ENCODE measurements at places on chromosomes 4 and X.
A peak's percentile ranks its signal among the peaks of the same experiment; 100 is the strongest.

GRCh38 chrX:58051346-58051745, 141.1 kb upstream of the ZXDA start:
- DNase-seq, result no peak

GRCh38 chrX:23668335-23668734, 1.0 kb downstream of the PRDX4 start:
- no peak for DNase-seq

- DNase-seq, result peak; percentile 19
Observed at GRCh38 chr4:139798456-139798855, 132.8 kb downstream of the MGST2 start.

GRCh38 chr4:182893047-182893446, 24.1 kb downstream of the DCTD start:
- DNase-seq, result no peak

DNA sequence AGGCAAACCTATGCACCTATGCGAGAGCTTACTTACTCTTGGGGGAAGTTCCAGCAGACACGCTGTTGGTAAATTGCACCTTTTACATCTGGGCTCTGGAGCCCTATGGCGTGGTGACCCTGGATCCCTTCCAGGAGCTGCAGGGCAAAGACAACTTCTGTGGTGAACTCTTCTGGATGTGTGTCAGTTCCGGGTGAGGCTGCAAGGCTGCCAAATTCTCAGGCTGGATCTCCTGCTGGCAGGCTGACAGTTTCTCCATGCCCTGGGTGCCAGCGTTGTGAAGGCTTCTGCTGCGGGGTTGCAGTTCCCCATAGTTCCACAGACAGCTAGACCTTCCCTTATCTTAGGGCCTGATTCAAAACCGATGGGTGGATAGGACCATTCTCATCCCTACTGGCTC, 37.9 kb downstream of the RAP2C start:
- no peak for DNase-seq

DNA sequence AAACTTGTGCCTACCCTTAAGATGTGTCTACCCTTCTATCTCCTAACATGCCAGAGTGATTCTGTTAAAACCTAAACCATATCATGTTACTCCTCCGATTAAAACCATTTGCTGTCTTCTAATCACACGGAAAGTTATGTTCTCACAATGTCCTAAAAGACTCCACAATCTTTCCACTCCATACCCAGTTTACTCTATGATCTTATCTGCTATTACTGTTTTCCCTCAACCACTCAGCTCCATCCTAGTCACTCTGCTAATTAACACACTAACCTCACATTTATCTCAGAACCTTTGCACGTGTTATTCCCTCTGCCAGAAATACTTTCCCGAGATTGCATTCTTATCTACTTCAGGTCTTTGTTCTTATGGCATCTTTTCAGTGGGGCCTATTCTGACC, 47.6 kb upstream of the UPRT start:
- no peak for DNase-seq

- DNase-seq, result no peak
Observed at GRCh38 chrX:120575379-120576114, 14.8 kb upstream of the CUL4B start.

DNA sequence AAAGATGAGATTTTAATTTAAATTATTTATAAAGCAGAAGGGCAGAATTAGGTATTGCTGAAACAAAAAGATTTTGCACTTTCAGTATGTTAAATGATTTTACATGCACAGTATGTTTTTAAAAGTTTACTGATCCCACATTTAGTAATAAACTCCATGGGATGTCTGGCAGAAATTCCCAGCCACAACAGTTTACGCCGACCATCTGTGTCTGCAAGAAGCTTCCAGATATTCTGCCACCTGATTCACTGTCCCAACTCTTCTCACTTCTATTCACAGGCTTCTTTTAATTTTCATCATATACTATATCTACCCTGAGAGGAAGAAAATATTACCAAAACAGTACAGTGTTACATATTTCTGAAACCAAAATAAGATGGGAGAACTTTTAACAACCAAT, 115.8 kb upstream of the IQCM start:
- no peak for DNase-seq

GRCh38 chr4:8618421-8618820, 25.9 kb downstream of the CPZ start:
- no peak for DNase-seq

GRCh38 chrX:15202454-15203177, 67.3 kb downstream of the ASB9 start:
- peak; percentile 71 for DNase-seq

DNA sequence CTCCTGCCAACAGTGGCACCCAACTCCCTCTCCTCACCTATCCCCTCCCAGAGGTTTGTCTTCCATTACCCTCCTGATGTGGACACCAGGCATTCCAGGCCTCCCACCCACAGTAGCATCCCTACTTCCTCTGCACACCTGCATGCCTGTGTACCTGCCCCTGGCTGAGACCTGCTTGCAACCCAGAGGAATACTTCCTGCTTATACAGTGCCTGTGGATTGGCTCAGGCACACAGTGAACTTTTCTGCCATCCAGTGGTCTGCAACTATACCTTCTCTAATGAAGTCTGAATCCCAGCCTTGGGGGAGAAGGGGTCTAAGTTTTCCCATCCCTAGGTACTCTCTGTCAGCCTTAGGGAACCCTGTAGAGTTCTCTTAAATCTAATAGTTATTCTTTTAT, 169.9 kb downstream of the IQCM start:
- DNase-seq, result no peak

GRCh38 chr4:157964463-157964862, 208.4 kb downstream of the GASK1B start:
- DNase-seq, result no peak

DNA sequence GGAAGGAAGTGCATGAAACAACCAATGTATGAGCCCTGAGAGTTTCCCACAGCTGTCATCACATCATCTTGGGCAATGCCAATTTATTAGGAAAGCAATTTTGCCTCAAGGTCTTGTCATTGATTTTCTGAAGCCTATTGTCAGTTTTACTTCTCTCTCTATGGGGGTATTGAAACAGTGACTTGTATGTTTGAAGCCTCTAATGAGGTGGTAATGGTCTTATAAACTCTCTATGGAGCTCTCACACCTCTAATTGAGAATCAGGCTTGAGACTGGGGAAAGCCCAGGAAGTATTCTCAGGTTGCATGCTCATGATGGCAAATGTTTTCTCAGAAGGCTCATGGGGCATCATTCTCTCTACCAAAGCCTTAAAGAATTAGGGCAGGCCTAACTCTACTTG, 308.2 kb upstream of the EMCN start:
- DNase-seq, result no peak

DNA sequence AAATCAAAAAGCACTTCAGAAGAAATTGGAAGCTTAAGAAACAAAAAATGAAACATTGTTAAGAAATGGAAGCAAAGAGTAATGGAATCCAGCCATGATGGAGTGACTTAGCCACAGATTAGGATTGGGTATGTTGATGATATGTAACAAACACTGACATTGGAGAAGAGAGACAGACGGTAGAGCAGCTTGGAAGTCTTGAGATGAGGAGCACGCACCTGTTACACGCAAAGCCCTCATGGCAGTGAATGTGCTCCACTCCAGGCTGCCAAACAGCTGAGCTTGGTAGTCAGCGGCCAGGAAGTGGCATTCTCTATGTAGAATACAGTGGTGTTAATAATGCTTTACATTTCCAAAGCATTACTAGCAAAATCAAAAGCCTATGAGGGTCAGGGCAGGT, 56.9 kb upstream of the GPRIN3 start:
- no peak for DNase-seq

DNA sequence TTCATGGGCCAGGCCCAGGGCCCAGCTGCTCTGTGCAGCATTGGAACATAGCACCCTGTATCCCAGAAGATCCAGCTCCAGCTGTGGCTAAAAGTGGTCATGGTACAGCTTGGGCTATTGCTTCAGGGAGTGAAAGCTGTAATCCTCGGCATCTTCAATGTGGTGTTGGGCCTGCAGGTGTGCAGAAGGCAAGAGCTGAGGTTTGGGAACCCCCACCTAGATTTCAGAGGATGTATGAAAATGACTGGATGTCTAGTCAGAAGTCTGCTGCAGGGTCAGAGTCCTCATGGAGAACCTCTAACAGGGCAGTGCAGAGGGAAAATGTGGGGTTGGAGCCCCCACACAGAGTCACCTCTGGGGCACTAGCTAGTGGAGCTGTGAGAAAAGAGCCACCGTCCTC, 341.7 kb downstream of the PPP3CA start:
- no peak for DNase-seq

DNA sequence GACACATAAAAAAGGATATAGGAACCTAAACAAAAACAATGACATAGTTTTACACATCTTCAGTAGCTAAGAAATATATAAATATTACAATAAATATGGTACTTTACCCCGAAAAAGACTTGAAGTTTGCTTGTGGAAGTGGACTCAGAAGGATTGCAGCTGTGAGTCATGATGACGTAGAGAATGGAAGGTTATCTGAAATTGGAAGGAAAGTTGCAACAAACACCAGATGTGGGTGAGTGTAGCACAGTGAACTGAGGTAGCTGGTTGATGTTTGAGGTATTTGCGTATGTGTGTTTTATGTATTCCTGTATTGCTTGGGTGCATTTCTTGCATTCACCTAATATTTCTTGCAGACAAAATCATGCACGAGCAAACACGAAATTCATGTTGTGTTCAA, 113.0 kb downstream of the ARX start:
- peak; percentile 56 for DNase-seq

GRCh38 chrX:79452881-79453280, 85.7 kb upstream of the ITM2A start:
- DNase-seq, result no peak

GRCh38 chrX:102985192-102985591, 48.1 kb downstream of the RAB40AL start:
- peak; percentile 11 for DNase-seq

- DNase-seq, result no peak
Observed at GRCh38 chrX:109624641-109625616, at the start of gene KCNE5. Gene KCNE5 (minus strand): TSS chrX:109625172. CDS start chrX:109625020, 152 bp downstream.

DNA sequence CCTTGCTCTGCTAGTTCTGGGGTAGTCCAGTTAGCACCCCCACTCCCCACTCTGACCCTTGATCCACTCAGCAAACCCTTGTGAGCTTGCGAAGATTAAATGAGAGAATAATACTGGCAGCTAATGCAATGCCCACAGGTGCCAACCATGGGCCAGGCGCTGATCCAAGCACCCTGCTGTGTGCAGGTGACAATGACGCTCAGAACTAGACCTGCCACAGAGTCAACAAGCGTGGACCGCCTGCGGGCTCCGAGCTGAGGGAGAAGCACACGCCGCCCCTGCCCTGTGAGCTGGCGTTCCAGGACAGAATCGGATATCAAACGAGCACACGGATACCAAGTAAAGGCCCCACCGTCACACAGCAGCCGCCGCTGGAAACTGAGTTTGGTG, 129.2 kb downstream of the FAM53A start:
- no peak for DNase-seq

DNA sequence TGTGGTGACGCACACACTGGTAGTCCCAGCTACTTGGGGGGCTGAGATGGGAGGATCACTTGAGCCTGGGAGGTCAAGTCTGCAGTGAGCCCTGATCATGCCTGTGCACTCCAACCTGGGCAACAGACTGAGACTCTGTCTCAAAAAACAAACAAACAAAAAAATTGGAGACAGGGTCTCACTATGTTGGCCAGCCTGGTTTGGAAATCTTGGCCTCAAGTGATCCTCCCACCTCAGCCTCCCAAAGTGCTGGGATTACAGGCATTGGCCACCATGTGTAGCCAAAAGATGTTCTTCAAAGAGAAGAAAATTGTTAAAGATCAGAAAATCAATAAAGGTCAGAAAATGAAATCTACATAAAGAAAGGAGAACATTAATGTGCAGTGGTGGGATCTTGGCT, 41.7 kb upstream of the ABCG2 start:
- DNase-seq, result no peak

- DNase-seq, result peak; percentile 76
Observed at GRCh38 chr4:108834166-108834834, 71.4 kb upstream of the ETNPPL start.

DNA sequence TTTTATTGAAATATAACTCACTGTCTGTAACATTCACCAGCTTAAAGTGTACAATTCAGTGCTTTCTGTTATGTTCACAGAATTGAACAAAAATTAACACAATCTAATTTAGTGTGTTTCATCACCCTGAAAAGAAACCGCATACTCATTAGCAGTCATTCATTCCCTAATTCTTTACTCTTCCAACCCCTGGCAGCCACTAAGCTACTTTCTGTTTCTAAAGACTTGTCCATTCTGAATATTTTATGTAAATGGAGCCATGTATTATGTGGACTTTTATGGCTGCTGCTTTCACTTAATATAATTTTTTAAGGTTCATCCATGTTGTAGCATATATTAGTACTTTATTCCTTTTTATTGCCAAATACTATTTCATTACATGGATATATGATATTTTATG, 94.7 kb upstream of the ATP8A1 start:
- no peak for DNase-seq

- DNase-seq, result no peak
Observed at GRCh38 chr4:100169491-100170485, 20.5 kb downstream of the DDIT4L start.

DNA sequence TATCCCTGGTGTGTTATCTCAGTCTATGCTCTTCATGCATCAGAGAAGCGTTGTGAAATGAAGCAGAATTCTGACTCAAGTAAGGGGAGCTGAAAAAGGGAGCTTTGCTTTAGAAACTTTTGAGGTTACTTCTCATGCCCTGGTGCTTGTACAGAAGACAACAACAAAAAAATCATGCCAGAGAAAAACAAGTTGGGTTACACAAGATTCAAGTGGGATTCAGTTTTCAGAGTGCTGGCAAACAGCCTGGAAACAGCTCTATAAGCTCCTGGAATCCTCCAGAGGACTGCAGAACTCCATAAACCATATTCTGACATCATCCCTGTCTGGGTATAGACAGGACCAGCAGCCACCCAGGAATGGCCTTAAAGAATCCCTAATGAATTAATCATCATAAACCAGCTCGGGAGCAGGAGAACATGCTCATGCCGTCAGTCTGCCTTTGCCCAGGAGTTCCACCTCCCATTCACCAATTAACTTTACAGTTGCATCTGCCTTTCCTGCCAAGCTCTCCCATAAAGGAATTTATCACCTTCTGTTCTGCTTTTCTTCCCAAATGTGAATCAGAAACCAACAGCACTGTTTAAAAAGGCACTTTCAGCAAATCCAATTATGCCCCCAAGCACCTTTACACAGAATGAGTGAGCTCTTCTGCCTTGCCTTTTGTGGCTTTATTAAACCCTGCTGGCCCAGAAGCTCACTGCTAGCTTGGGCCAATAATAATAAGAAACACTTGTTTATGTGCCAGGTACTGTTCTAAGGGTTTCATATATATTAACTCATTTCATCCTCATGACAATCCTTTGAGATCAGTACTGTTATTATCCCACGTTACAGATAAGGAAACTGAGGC, 54.5 kb upstream of the FBXW7 start:
- DNase-seq, result peak; percentile 96

DNA sequence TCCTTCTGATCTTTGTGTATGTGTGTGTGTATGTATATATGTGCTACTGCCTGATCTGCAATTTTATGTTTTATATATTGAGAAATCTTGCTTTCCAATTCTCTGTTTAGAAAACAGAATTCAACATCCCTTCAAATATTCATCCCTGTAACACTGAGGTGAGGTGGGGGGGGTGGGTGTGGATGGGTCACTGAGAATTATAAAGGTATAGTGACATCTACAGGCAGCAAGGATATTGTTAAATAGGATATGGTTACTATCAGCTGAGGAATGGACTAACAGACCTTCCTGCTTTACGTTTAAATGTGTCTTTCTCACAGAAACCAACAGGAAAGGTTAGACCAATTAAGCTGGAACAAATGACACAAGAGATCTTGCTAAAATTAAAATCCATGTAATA, 19.0 kb upstream of the MAGEB2 start:
- no peak for DNase-seq

All from AG10803 (cell line).